Muscle of back (tissue), 13 donors: ENCODE measurements at places on chromosomes 7 and 10. TPM values are rescaled to one million over a fixed set of nuclear protein-coding genes. Genes with fewer than 3 reads are reported as not detected.

DNA sequence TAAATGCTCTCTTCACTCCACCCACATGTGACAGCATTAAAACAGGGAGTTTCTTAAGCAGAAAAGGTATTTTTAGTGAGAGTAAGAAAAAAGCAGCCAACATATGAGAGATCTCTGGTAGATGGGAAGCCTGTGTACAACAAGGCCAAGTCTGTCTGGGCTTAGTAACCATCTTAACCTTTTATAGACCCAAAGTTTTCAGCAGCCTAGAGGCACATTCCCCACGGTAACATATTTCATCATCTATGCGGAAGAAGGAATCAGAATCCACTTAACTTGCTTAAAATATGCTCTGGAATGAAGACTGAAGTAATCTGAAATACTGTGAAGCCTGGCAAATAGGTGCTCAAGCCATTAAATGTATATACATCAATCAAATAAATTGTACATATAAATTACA, 127.8 kb downstream of the RAPGEF5 start:
- DNase-seq, result no peak

The CAPZA2 gene
- polyA plus RNA-seq, result 147 TPM

The IL2RA gene
- polyA plus RNA-seq, result 0.92 TPM

The SPDYE5 gene
- 4.3 TPM for polyA plus RNA-seq

- DNase-seq, result no peak
Measured at GRCh38 chr10:104317726-104318299, 20.5 kb downstream of the ITPRIP start.

- DNase-seq, result no peak
Measured at GRCh38 chr7:129604713-129605437, 6.6 kb upstream of the NRF1 start.

GRCh38 chr10:68318331-68319059, 13.4 kb upstream of the HNRNPH3 start:
- DNase-seq, result no peak

- DNase-seq, result no peak
Measured at GRCh38 chr7:28041508-28042314, 138.9 kb downstream of the JAZF1 start.

DNA sequence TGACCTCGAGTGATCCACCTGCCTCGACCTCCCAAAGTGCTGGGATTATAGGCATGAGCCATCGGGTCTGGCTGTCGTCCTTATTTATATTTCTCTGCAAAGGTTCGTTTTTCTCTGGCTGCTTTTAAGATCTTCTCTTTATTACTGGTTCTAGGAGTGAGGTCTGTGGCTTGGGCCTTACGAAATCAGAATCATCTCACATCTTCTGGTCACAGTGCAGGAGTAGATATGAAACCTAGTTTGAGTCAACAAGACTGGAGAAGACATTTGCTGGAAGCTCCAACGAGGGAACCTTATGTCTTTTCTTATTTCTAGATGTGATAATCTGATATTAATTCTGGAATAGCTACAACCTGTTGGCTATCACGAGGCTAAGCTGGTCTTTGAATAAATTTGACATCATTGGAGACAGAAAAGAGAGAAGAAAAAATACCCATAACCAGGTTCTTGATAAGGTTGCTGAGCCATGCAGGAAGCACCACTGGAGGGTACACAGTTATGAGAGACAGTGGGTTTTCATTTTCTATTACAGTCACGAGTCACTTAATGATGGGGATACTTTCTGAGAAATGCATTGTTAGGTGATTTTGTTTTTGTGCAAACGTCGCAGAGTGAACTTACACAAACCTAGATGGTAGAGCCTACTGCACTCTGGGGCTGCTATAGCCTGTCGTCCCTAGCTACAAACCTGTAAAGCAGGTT, 25.6 kb upstream of the IL15RA start:
- no peak for DNase-seq

DNA sequence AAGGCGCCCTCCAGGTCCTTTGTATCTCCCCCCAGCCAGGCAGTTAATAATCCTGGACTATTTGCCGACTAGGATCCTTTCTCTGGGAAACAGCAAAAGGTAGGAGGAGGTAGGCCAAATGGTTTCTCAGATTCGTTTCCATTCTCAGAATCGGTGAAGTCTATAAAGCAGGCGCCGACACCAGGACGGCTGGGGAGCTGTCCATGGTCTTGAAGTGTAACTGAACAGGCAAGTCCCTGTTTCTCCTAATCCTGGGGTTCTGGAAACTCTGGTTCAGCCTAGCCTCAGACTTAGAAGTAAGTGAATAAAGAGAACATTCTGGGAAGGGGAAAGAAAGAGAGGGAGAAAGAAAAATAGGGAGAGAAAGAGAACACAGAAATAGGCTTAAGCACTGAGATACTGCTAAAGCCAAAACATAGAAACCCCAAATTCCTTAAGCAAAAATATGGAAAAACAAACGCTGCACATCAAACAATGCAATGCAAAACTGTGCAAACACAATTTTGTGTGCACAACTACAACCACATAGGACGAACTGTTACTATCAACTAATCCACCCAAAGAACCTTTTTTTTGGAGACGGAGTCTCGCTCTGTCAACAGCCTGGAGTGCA, 11.1 kb upstream of the INA start:
- peak; percentile 57 for DNase-seq

The MRC1 gene
- polyA plus RNA-seq, result 14.7 TPM

DNA sequence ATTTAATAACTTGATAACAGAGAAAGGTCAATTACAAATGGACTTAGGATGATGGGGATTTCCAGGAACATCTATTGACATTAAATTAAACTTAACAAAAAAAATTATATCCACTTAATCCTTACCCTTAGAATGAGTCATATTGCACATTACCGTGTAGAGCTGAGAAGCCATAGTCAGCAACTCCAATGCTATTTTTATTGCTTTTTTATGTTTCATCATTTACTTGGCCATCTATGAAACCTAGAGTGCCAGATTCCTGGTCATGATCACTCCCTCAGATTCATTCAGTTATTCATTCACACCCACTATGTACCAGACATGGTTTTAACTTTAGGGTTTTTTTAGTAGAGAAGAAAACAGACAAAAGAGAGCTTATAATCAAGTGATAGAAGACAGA, 1180.4 kb downstream of the CNTNAP2 start:
- DNase-seq, result no peak

DNA sequence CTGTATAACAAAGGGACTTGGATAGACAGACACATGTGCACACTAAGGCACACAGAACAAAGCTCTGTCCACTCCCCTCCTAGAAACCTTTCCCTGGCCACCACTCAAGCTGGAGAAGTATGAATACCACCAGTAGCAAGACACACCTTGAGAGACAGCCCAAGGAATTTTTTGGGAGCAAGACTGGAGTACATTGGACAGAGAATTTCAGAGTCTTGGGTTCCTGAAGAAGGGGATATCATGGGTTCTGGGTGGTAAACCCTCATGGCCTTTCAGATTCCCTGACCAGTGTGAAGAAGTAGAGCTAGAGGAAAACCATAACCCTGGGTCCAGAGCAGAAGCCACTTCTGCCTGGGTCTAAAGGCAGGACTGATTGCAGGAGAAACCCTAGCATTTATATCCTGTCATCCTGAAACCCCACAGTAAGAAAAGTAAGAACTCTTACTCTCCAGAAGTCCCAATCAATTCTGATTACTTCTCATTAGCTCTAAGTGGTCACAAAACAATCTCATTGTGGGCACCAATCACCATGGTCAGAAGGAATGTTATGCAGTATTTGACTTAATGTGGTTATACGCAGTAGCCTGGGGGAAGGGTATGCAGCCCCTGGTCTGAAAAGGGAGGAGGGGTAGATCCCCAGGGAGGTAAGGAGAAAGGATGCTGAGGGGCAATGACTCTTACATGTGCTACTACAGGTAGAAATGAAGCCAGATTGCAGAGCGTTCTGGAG, 20.4 kb upstream of the MACC1 start:
- no peak for DNase-seq

DNA sequence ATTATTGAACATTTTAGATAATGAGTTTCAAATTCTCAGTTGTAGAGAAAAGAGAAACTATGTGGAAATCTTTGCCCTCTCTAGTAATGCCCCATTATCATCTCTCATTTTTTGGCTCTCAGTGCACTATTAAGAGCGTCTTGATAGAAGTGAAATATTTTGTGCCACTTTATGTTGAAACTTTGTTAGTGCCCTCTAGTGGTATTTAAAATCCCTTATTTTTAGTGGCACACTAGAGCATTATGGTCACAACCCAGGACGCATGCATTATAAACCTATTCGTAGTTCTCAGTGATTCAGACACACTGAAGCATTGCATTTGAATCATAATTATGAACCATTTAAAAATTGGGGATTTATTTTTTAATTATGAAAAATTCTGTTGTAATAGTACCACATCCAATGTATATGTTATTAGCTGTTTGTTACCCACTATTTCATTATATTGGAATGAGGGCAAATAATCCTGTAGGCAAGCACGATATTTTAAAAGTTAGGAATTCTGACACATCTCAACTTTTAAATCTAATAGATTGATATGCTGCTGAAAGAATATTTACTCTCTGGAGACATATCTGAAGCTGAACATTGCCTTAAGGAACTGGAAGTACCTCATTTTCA, 21.9 kb downstream of the PDCD4 start:
- peak; percentile 27 for DNase-seq

DNA sequence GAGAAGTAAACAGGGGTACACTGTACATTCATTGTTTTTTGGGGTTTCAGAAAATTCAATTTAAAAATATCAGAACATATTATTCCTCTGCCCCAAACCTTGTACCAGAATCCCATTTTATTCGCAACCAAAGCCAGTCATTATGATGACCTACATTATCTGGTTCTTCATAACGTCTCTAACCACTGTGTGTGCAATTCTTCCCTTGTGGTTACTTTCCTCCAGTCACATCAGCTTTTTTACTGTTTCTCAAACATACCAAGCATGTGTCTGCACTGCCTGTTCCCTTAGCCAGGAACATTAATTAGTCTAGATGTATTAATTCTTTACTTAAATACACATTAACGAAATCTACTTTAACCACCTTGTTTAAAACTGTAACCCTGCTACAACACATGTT, 64.8 kb downstream of the THSD7A start:
- no peak for DNase-seq

GRCh38 chr7:99679032-99679399, 780 bp downstream of the CYP3A5 start:
- no peak for DNase-seq

- peak; percentile 83 for DNase-seq
Measured at GRCh38 chr10:65197935-65198334, 1676.7 kb downstream of the REEP3 start.

DNA sequence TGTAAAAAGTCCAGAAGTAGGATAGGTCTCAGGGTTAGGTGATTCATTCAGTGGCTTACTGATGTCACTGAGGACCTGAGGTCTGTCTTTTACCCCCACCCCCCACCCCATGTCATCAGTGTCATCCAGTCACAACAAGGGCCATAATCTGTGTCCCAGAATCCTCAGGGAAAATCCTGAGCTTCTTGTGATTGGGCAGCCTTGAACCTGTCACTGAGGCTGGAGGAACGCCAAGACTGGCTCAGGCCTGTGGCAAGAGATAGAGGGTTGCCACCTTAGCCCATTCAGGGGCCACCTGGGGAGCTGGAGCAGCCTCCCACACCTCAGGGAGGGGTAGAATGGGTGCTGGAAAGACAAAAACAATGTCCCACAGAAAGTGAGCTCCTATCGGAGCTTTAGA, 29.7 kb downstream of the NUB1 start:
- DNase-seq, result no peak

GRCh38 chr7:26159243-26159642, 7.2 kb downstream of the NFE2L3 start:
- DNase-seq, result no peak

DNA sequence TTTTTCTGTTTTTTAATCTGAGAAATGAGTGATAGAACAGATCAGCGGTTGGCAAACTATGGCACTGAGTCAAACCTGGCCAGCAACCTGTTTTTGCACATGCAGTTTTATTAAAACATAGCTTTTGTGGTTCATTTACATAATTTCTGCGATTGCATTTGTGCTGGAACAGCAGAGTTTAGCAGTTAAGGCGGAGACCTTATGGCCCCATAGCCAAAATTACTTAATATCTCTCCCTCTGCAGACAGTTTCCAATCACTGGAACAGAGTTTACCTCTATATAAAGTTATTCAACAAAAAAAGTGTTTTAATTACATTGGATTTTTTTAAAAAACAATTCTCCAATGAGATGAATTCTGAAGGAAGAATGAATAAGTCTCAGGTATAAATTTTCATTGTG, 212.1 kb downstream of the DGKB start:
- no peak for DNase-seq

The COMMD3 gene
- polyA plus RNA-seq, result 77.6 TPM

GRCh38 chr7:108459922-108460551, 3.8 kb upstream of the NRCAM start:
- peak; percentile 46 for DNase-seq

GRCh38 chr10:10492420-10492819, 525.3 kb upstream of the CELF2 start:
- no peak for DNase-seq

DNA sequence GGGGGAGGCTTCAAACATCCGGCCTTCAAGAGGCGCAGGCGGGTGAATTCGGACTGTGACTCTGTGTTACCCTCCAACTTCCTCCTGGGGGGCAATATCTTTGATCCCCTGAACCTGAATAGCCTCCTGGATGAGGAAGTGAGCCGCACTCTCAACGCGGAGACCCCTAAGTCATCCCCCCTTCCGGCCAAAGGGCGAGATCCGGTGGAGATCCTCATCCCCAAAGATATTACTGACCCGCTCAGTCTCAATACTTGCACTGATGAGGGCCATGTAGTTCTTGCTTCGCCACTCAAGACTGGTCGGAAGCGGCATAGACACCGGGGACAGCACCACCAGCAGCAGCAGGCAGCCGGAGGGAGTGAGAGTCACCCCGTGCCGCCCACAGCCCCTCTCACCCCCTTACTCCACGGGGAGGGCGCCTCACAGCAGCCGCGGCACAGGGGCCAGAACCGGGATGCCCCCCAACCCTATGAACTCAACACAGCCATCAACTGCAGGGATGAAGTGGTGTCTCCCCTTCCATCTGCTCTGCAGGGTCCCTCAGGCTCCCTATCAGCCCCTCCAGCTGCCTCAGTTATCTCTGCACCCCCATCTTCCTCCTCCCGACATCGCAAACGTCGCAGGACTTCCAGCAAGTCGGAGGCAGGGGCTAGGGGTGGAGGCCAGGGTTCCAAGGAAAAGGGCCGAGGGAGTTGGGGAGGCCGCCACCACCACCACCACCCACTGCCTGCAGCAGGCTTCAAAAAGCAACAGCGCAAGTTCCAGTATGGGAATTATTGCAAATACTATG, 1.1 kb downstream of the MEPCE start:
- no peak for DNase-seq

DNA sequence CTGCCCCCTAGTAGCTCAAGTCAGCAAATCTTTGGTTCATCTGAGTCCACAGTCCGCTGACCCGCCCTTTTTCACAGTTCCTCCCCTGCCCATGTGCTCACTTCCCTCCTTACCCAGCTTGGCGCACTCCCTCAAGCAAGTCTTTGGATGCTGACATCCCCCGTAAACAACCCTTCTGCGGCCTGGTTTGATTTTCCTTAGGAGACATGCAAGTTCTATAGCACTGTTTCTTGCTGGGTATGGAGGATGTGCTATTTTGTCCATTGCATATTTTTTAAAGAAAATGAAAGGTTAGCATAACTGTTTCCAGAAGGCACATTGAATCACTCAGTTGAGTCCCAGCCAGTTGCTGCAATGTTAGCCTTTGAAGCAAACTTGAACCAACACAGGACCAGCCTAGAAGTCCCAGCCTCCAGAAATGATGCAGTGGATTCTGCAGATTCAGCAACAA, 38.2 kb downstream of the HTRA1 start:
- peak; percentile 80 for DNase-seq

The C7orf57 gene
- polyA plus RNA-seq, result not detected

The IKZF1 gene
- 2.4 TPM for polyA plus RNA-seq

GRCh38 chr10:101032637-101033224, 1.7 kb downstream of the SFXN3 start:
- DNase-seq, result peak; percentile 71

- no peak for DNase-seq
Measured at GRCh38 chr10:33160151-33160550, 174.3 kb downstream of the NRP1 start.

The TAS2R3 gene
- 0.58 TPM for polyA plus RNA-seq
